ENCODE measurements at places on chromosomes 5 and 9.

- no peak overlapping the region for H3K27ac ChIP-seq
- no peaks in the 10 kb centered on the region for H3K27me3 ChIP-seq
- H3K36me3 ChIP-seq, result no peaks in the 10 kb centered on the region
- H3K4me3 ChIP-seq, result no peak overlapping the region
- no peak for DNase-seq
Observed at GRCh38 chr5:159536646-159537045, 206.4 kb upstream of the IL12B start.

GRCh38 chr5:158852622-158853021, 247.1 kb downstream of the EBF1 start:
- no peaks in the 10 kb centered on the region for H3K4me1 ChIP-seq
- H3K36me3 ChIP-seq, result no peaks in the 10 kb centered on the region
- H3K4me3 ChIP-seq, result no peak overlapping the region
- H3K27me3 ChIP-seq, result peaks cover 14% of the 10 kb centered on the region
- DNase-seq, result no peak

GRCh38 chr9:88736136-88736637, 201.2 kb downstream of the NXNL2 start:
- peaks cover 20% of the 10 kb centered on the region for H3K27me3 ChIP-seq
- H3K4me3 ChIP-seq, result no peak overlapping the region
- no peak for DNase-seq
- H3K27ac ChIP-seq, result no peak overlapping the region
- H3K36me3 ChIP-seq, result no peaks in the 10 kb centered on the region
- H3K4me1 ChIP-seq, result no peaks in the 10 kb centered on the region

GRCh38 chr9:22041344-22041743, 32.2 kb upstream of the CDKN2B start:
- no peaks in the 10 kb centered on the region for H3K27me3 ChIP-seq
- DNase-seq, result no peak
- H3K4me3 ChIP-seq, result no peak overlapping the region
- peaks cover 17% of the 10 kb centered on the region for H3K4me1 ChIP-seq
- no peaks in the 10 kb centered on the region for H3K36me3 ChIP-seq
